NCI-H774 (cell line): ENCODE measurements at places on chromosomes 7 and 10.

- DNase-seq = no peak
These were observed 50.6 kb downstream of the MGMT start for GRCh38 chr10:129517680-129518057.

DNA sequence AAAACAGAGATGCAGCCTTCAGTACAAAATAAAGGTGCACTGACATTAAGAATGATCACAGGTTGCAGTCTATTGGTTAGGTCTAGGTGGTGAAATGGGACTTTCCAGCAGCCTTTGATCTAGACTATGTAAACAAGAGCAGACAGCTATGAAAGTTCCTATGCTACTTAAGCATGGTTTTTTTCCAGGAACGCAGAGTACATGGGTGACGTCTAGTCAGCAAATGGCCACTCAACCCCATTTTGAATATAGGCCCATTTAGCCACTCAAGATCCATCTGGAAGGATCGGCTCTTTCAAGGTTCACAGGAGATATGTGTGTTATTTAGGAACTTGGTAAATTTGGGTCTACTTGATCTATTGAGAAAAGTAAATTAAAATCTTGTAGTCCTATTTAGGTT lies 1424.6 kb upstream of the LRRTM3 start:
- DNase-seq = no peak

- no peak for DNase-seq
These were observed 265.6 kb downstream of the CCDC3 start for GRCh38 chr10:12735843-12736462.

- DNase-seq = no peak
These were observed 29.4 kb downstream of the WDR86 start for GRCh38 chr7:151380199-151381097.

DNA sequence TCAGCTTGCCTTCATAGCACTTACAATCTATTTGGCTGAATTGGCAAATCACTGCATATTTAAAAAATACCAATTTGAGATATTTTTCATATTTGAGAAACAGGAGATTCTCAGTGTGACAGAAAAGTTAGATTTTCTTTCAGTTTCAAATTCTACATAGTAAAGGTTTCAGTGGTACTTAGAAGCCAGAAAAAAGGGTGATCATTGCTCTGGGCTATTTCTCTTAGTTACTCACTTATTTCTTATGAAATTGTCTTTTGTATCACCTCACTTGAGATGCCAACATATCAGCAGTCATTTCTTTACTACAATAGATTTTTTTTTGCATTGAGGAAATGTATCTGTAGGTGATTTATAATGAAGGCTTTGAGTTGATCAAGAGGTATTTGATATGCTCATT lies 478.2 kb downstream of the GATA3 start:
- no peak for DNase-seq

DNA sequence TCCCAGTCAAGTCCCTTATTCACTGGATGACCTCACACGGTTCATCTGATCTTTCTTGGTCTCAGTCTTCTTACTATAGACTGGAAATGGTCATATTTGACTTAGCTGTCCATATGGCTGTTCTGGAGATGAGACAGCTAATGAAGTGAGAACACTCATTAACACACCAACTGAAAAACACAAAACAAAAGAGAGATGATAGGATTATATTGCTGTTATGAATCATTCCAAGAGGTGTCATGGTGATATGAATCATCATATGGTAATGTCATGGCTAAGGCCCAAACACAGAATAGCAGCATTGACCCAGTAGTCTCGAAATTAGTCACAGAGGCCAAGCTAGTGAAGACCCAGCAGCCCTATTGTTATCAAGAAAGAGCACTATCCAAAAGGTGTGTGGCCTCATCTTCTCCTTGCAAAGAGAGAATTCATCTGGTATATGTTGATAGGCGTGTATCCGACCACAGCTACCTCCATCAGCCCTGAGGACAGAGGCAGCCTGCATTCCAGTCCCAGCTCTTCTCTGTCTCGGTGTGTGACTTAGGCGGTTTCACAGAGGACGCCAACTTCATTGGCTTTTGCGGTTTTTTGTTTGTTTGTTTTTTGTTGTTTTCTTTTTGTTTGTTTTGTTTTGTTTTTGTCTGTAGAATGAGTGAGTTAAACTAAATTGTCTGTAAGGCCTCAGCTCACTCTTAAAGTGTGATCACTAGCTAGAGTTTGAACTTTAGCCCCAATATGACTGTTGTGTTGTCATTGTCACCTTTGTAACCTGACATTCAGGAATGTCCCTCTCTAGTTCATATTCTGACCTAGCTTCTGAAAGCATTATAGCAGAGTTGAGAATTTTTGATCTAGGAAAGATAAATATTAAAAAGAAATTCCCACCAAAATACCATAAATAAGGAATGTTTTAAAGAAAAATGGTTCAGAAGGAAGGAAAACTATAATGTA lies 97.4 kb upstream of the PDCD4 start:
- DNase-seq = no peak

GRCh38 chr10:6721964-6722615 lies 142.0 kb upstream of the PRKCQ start:
- no peak for DNase-seq

- no peak for DNase-seq
These were observed 14.1 kb upstream of the DDIT4 start for GRCh38 chr10:72259491-72260238.

- peak; percentile 22 for DNase-seq
These were observed 31.6 kb upstream of the LEP start for GRCh38 chr7:128209229-128210035.

- no peak for DNase-seq
These were observed 14.3 kb upstream of the ARHGAP12 start for GRCh38 chr10:31942892-31943291.

DNA sequence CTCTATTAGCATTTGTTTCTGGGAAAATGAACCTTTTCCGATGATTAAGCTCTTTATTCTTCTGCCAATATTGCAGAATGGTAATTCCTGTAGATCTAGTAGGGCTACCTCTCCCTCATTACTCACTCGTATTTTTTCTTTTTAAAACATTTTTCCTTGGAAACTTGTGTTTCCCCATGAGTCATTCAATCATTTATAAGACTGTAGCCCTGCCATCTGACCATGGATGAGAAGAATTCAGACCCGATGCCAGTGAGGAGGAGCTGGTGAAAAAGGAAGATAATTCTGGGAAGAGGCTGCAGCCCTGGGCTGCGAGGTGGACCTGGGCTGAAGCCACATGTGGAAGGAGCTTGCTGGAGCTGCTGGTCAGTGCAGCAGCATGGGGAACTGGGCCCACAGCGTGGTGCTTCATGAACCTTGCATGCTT lies 242.8 kb downstream of the KLF6 start:
- no peak for DNase-seq

DNA sequence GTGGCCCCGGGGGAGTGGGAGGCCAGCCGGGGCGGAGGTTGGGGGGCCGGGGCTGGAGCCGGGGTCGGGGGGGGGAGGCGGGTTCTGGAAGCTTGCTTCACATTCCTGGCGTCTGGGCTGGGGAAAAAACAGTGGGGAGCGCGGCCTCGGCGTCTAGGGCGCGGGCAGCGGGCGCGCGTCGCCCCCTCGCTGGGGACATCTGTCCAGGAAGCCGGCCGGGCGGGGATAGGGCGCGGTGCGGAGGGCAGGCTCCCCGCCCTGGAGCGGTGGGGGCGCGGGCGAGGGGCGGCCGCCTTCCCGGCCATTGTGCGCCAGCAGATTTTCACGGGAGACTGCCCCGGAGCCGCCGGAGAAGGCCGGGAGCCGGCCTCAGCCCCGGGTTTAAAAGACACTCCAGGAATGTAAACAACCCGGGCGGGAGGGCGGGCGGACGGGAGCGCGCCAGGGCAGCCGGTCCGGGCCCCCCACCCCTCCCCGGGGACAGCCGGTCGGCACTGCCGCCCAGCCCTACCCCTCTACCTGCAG lies 1.4 kb downstream of the ZMIZ1 start:
- no peak for DNase-seq

DNA sequence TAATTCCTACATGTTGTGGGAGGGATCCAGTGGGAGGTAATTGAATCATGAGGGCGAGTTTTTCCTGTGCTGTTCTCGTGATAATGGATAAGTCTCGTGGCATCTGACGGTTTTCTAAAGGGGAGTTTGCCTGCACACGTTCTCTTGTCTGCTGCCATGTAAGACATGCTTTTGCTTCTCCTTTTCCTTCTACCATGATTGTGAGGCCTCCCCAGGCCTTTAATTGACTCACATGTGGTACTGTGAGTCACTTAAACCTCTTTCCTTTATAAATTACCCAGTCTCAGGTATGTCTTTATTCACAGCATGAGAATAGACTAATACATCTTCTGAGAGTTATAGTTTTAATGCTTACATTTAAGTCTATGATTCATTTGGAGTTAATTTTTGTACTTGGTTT lies 22.6 kb upstream of the CPN1 start:
- no peak for DNase-seq

DNA sequence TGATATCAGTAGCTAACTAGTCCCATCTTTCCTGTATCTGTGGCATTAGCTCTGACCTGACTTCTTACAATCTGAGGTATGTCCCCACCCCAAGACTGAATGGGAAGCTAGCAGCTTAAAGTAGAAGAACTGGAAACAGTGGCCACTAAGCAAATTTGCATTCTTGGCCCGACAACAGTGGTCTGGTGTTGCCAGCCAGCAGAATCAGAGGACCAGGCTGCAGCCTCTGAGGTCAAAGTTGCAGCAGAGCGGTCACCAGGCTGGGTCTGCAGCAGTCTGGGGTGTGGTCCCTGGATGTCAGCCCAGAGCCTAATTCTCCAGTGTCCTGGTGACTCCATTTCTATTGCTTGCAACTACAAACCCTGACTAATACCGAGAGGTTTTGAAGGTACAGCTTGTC lies 26.3 kb downstream of the FAM107B start:
- DNase-seq = no peak

DNA sequence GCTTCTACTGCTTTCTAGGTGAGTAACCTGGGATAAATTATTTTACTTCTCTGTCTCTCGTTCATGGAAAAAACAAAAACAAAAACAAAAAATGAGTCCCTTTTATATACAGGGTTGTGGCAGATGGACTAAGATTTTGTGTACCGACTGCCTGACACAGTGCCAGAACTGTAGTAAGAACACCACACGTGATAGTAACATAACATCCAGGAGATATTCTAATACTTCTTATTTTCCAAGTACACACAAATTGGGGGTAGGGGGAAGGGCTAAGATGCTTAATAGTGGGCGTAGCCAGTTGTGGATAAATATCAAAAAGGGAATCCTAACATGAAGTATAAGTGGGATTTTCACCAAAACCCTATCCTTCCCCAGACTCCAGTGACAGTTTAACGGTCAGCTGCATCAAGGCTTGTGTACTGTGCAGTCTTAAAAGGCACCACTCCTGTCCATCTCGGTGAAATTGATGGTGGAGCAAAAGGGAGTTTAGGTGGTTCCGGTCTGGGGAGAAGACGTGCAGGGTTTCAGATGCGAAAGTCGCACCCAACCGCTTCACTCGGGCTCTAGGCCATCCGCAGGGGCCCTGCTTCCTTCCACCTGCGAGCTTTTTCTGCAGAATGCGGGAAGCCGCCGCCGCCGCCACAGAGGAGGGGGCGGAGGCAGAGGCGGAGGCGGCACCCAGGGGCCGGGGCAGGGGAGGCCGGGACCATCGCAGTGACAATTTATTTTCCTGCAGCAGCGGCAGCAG lies at the start of gene STAMBPL1:
STAMBPL1 (plus strand) TSS at position 712 of the 748 bp plus-strand sequence. CDS start 21,464 bp downstream, outside the sequence.
- DNase-seq = peak; percentile 17

DNA sequence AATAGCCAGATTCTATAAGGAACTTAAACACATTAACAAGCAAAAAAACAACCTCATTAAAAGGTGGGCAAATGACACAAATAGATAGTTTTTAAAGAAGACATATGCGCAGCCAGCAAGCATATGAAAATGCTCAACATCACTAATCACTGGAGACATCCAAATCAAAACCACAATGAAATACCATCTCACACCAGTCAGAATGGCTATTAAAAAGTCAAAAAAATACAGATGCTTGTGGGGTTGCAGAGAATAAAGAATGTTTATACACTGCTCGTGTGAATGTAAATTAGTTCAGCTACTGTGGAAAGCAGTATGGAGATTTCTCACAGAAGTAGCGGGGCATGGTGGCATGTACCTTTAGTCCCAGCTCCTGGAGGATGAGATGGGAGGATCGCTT lies 164.0 kb downstream of the CHRM2 start:
- no peak for DNase-seq

DNA sequence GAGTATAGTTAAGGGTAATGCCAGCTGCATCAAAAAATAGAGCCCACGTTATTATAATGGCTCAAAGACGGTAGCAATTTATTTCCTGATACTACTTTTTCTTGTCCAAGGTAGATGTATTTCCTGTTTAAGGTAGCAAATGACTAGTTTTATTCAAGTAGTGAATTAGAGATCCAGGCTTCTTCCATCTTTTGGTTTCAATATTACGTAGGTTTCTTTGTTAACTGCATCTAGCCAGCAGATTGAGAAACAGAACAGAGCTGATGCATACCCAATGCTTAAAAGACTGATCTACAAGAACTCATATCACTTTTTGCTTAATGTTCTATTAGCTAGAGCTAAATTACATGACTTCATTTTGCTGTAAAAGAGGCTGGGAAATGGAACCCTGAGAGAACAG lies 992.1 kb downstream of the NRG3 start:
- DNase-seq = no peak

DNA sequence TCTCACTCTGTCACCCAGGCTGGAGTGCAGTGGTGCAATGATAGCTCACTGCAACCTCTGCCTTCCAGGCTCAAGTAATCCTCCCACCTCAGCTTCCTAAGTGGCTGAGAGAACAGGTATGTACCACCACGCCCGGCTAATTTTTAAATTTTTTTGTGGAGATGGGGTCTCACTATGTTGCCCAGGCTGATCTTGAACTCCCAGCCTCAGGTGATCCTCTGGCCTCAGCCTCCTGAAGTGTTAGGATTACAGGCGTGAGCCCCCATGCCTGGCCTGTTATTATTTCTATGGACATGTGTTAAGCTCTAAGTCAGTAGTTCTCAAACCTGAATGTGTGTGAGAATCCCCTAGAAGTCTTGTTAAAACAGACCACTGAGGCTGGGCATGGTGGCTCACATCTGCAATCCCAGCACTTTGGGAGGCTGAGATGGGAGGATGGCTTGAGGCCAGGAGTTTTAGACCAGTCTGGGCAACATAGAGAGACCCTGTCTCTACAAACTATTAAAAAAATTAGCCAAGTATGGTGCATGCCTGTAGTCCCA lies 24.5 kb downstream of the TMEM270 start:
- DNase-seq = no peak

- DNase-seq = no peak
These were observed 113.6 kb upstream of the MYO3A start for GRCh38 chr10:25820472-25820871.

DNA sequence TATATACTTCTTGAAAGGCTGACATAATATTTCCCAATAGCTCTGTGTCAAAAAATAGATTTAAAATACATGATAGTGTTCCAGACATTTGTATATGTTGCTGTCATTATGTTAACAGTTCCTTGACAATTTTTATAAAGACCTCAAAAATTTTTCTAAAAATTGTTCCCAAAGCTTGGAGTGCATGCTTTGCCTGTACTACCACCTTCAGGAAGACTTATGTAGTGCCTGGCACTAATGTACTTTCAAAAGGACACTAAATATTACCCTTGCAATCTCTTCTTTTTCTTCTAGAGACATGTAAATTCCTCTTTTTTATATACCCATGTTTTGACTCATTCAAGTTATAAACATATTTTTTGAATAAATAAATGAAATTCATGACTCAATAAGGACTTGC lies 48.0 kb upstream of the SP8 start:
- DNase-seq = no peak

GRCh38 chr10:112967200-112967599 lies 17.2 kb downstream of the TCF7L2 start:
- DNase-seq = no peak
